Neural crest cell (in vitro differentiated cells): ENCODE measurements at places on chromosomes 4 and X.

GRCh38 chr4:46390355-46391058 is 579 bp upstream of the GABRA2 start:
- H3K36me3 ChIP-seq: no peaks in the 10 kb centered on the region
- no peak overlapping the region for H3K27ac ChIP-seq
- peak overlapping the region; percentile 74 for H3K4me3 ChIP-seq

DNA sequence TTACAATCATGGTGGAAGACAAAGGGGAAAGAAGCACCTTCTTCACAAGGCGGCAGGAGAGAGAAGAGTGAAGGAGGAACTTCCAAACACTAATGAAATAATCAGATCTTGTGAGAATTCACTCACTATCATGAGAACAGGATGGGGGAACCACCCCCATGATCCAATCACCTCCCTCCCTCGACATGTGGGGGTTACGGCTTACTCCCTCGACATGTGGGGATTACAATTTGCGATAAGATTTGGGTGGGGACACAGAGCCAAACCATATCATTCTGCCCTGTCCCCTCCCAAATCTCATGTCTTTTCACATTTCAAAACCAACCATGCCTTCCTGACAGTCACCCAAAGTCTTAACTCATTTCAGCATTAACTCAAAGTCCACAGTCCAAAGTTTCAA is 88.7 kb upstream of the PGRMC2 start:
- no peak overlapping the region for H3K27ac ChIP-seq
- H3K27me3 ChIP-seq: no peaks in the 10 kb centered on the region
- H3K4me1 ChIP-seq: no peaks in the 10 kb centered on the region
- DNase-seq: no peak
- no peak overlapping the region for H3K4me3 ChIP-seq

GRCh38 chr4:57462843-57463242 is 352.7 kb upstream of the IGFBP7 start:
- no peak overlapping the region for H3K4me3 ChIP-seq
- peaks cover 4% of the 10 kb centered on the region for H3K36me3 ChIP-seq
- H3K4me1 ChIP-seq: peaks cover 10% of the 10 kb centered on the region

GRCh38 chr4:149084144-149084543 is 641.9 kb upstream of the NR3C2 start:
- H3K27me3 ChIP-seq: no peaks in the 10 kb centered on the region
- H3K36me3 ChIP-seq: no peaks in the 10 kb centered on the region
- H3K4me3 ChIP-seq: no peak overlapping the region
- H3K4me1 ChIP-seq: no peaks in the 10 kb centered on the region
- H3K27ac ChIP-seq: no peak overlapping the region

GRCh38 chr4:55356991-55357461 is 11.0 kb downstream of the SRD5A3 start:
- H3K4me3 ChIP-seq: no peak overlapping the region
- no peak for DNase-seq
- H3K4me1 ChIP-seq: no peaks in the 10 kb centered on the region
- H3K27me3 ChIP-seq: no peaks in the 10 kb centered on the region
- peaks cover 20% of the 10 kb centered on the region for H3K36me3 ChIP-seq
- no peak overlapping the region for H3K27ac ChIP-seq

DNA sequence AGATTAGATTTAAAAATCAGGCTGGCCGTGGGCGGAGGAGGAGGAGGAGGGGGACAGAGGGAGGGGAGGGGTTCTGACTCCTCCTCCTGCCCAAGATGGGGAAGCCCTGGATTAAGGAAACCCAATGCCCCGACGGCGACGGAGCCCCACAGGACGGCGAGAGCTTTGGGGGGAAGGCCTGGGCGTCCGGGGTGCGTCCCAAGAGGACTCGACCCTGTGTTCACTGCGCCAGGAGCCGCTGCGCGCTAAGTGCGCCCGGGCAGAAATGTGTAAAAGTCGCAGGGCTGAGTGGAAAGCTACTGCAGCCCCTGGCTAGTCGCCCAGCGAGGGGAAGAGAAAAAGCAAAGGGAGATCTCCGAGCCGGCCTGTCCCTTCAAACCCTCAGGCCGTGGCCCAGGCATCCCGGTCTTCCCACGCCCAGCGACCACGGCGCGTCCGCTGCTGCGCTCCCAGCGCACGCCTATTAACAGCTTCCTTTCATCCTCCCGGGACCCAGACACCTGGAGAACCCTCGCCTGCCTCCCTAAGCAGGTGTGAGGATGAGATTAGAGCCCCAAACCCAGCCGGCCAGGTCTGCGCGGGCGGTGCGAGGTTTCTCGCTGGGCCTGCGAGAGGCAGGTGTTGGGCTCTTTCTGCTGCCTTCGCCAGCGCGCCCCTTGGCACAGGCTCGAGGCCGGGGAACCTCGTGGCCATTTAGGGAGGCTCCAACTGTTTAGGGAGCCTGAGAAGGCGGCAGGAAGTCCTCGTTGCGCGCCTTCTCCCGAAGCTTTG is 1.4 kb upstream of the RPS6KA3 start:
- peaks cover 23% of the 10 kb centered on the region for H3K27me3 ChIP-seq
- DNase-seq: peak; percentile 6
- H3K27ac ChIP-seq: no peak overlapping the region
- H3K4me1 ChIP-seq: peaks cover 19% of the 10 kb centered on the region
- no peaks in the 10 kb centered on the region for H3K36me3 ChIP-seq

DNA sequence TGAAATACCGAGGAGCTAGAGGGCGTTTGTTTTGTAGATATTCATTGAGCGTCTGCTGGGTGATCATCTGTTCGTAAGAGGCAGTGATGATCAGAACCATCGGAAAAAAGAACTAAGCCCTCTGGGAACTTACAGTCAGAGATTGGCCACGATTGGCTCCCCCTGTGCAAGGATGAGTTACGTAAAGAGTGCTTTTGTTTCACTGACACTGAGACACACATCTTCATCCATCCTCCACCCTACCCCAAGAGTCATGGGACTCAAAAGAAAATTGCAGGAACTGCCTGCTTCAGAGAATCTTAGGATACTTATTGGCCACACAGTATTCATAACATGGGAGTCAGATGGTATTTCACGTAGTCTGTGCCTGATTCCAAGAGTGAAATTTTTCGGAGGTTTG is 62.1 kb downstream of the GEMIN8 start:
- H3K27me3 ChIP-seq: no peaks in the 10 kb centered on the region
- no peak for DNase-seq
- no peaks in the 10 kb centered on the region for H3K4me1 ChIP-seq
- no peaks in the 10 kb centered on the region for H3K36me3 ChIP-seq
- no peak overlapping the region for H3K4me3 ChIP-seq

- no peaks in the 10 kb centered on the region for H3K27me3 ChIP-seq
- H3K27ac ChIP-seq: no peak overlapping the region
- H3K36me3 ChIP-seq: no peaks in the 10 kb centered on the region
Measured at GRCh38 chrX:14073556-14073955, 43.9 kb upstream of the GEMIN8 start.

- H3K4me3 ChIP-seq: no peak overlapping the region
- peaks cover 13% of the 10 kb centered on the region for H3K36me3 ChIP-seq
- DNase-seq: no peak
- H3K27ac ChIP-seq: peak overlapping the region; percentile 68
- no peaks in the 10 kb centered on the region for H3K27me3 ChIP-seq
Measured at GRCh38 chr4:38132107-38132673, 172.0 kb downstream of the PTTG2 start.

DNA sequence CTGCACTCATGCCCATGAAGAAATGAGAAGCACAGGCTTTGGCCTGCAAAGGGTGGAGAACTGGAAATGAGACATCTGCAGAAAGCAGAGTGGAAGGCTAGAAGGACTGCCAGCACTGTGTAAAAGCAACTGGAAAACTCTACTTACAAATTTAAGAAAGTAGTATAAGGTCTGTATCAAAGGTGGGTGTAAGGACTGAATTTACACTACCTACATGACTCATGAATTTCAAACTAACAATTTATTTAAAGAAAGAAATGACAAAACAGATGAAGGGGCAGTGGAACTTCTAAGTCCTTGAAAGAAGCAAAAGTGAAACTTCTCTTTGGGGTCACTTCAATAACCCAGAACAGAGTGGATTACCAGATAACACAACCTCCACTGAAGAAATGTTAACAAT is 71.2 kb downstream of the SLC10A7 start:
- DNase-seq: no peak
- H3K36me3 ChIP-seq: peaks cover 19% of the 10 kb centered on the region
- H3K27ac ChIP-seq: no peak overlapping the region
- H3K27me3 ChIP-seq: no peaks in the 10 kb centered on the region
- H3K4me1 ChIP-seq: peaks cover 13% of the 10 kb centered on the region
- H3K4me3 ChIP-seq: no peak overlapping the region

GRCh38 chr4:73053076-73053475 is 16.4 kb downstream of the COX18 start:
- peaks cover 6% of the 10 kb centered on the region for H3K4me1 ChIP-seq
- no peak overlapping the region for H3K27ac ChIP-seq
- H3K36me3 ChIP-seq: peaks cover 10% of the 10 kb centered on the region
- no peaks in the 10 kb centered on the region for H3K27me3 ChIP-seq

GRCh38 chr4:168667921-168668320 is 171.1 kb downstream of the PALLD start:
- no peak overlapping the region for H3K27ac ChIP-seq
- H3K36me3 ChIP-seq: no peaks in the 10 kb centered on the region
- H3K4me3 ChIP-seq: no peak overlapping the region
- H3K4me1 ChIP-seq: peaks cover 5% of the 10 kb centered on the region

DNA sequence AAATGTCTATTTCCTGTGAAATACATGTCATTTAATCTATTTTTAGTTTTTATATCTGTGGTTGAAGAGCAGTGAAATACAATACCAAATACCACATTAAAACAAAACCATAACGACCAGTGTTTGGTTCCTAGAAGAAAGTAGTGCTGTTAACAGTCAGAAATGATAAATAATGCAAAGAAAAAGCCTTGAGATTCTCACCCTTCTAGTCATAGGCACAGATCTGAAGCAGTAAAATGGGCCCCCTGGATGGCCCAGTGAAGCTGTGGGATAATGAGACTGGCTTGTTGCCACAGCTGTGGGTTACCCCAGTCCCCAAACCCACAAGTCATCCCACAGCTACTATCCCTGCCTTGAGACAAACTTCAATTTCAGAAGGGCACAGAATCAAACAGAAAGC is 137.3 kb upstream of the RPL34 start:
- H3K4me1 ChIP-seq: no peaks in the 10 kb centered on the region
- no peaks in the 10 kb centered on the region for H3K27me3 ChIP-seq
- no peak overlapping the region for H3K27ac ChIP-seq
- H3K36me3 ChIP-seq: no peaks in the 10 kb centered on the region
- no peak for DNase-seq

GRCh38 chr4:118012142-118012541 is 22.1 kb upstream of the NDST3 start:
- no peaks in the 10 kb centered on the region for H3K36me3 ChIP-seq
- H3K4me1 ChIP-seq: peaks cover 4% of the 10 kb centered on the region
- DNase-seq: no peak

DNA sequence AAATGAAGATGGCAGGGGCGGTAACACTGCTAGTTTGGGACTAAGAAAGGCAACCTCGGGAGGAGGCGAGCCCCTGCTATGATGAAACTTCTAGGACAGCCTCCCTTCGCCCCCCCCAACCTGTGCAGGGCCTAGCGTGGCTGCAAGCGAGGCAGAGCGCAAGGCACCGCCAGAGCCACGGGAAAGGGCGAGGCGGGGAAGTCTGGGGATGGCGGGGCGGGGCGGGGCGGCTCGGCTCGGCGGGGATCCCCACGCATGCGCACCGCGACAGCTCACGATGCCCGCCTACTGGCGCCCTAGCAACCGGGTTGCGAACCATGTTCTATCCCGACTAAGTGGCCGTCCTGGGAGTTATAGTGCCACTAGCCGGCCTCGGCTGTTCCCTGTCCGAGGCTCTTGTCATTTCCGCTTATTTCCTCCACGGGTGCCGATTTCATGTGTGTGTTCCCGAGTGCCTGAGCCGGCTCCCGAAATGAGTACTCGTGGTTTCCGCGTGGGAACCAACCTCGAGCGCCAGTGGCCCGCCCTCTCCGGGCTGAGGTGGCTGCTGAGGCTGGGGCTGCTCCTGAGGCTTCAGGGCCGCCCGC is 28.7 kb upstream of the RBMX start:
- H3K4me1 ChIP-seq: peaks cover 14% of the 10 kb centered on the region
- peak overlapping the region; percentile 93 for H3K4me3 ChIP-seq
- H3K27me3 ChIP-seq: no peaks in the 10 kb centered on the region
- H3K27ac ChIP-seq: peak overlapping the region; percentile 95
- H3K36me3 ChIP-seq: no peaks in the 10 kb centered on the region

- no peaks in the 10 kb centered on the region for H3K36me3 ChIP-seq
- H3K4me1 ChIP-seq: peaks cover 7% of the 10 kb centered on the region
- no peaks in the 10 kb centered on the region for H3K27me3 ChIP-seq
Measured at GRCh38 chrX:66164470-66164869, 423 bp downstream of the HEPH start.

DNA sequence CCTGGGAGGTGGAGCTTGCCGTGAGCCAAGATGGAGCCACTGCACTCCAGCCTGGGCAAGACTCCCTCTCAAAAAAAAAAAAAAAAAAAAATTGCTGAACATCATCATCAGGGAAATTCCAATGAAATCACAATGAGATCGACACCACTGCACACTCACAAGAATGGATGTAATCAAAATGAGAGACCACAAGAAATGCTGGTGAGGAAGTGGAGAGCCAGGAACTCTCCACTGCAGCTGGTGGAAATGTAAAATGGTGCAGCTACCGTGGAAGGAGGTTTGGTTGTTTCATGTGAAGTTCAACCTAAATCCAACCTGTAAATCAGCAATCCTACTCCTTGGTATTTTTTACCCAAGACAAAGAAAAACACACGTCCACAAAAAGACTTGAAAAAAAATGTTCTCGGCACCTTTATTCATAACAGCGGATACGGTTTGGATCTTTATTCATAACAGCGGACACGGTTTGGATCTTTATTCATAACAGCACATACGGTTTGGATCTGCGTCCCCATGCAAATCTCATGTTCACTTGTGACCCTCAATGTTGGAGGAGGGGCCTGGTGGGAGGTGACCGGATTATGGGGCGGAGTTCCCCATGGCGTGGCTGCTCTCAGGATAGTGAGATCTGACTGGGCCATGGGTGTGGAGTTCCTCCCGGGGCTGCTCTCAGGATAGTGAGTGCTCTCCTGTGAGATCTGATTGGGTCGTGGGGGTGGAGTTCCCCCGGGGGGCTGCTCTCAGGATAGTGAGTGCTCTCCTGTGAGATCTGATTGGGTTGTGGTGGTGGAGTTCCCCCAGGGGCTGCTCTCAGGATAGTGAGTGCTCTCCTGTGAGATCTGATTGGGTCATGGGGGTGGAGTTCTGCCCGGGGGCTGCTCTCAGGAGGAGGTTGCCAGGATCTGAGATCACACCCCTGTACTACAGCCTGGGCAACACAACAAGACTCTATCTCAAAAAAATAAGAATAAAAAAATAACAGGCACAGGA is 7.7 kb downstream of the GAK start:
- DNase-seq: no peak
- no peak overlapping the region for H3K27ac ChIP-seq
- peaks cover 13% of the 10 kb centered on the region for H3K4me1 ChIP-seq
- peaks cover 5% of the 10 kb centered on the region for H3K36me3 ChIP-seq
- peak overlapping the region; percentile 25 for H3K4me3 ChIP-seq
- H3K27me3 ChIP-seq: no peaks in the 10 kb centered on the region

- DNase-seq: peak; percentile 38
- no peaks in the 10 kb centered on the region for H3K4me1 ChIP-seq
- H3K27me3 ChIP-seq: no peaks in the 10 kb centered on the region
- no peak overlapping the region for H3K27ac ChIP-seq
Measured at GRCh38 chrX:123833387-123833786, 26.5 kb upstream of the XIAP start.
